ENCODE measurements at places on chromosomes 2 and 18. TPM values are rescaled to one million over a fixed set of nuclear protein-coding genes. Genes with fewer than 3 reads are reported as not detected.

DNA sequence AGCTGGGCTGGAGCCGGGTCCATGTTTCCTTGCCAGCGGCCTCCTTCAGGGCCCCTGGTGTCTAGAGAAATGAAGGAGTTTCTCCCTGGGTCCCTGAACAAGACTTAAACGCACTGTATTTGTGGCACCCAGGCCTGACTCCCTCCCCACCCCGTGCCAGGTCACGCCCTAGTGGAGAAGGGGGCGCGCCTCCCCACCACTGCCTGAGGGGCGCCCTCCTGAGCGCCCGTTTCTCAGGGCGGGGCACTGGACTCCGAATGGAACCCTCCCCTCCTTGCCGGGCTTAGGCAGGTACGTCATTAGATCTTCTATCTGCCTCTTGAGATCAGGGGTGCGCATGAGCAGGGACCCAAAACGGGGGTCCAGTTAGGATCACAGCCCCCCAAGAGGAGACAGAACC, 16.3 kb downstream of the ODC1 start:
- DNase-seq = no peak

MC4R gene
- not detected for total RNA-seq

ARID5A gene
- total RNA-seq = 6.3 TPM

DNA sequence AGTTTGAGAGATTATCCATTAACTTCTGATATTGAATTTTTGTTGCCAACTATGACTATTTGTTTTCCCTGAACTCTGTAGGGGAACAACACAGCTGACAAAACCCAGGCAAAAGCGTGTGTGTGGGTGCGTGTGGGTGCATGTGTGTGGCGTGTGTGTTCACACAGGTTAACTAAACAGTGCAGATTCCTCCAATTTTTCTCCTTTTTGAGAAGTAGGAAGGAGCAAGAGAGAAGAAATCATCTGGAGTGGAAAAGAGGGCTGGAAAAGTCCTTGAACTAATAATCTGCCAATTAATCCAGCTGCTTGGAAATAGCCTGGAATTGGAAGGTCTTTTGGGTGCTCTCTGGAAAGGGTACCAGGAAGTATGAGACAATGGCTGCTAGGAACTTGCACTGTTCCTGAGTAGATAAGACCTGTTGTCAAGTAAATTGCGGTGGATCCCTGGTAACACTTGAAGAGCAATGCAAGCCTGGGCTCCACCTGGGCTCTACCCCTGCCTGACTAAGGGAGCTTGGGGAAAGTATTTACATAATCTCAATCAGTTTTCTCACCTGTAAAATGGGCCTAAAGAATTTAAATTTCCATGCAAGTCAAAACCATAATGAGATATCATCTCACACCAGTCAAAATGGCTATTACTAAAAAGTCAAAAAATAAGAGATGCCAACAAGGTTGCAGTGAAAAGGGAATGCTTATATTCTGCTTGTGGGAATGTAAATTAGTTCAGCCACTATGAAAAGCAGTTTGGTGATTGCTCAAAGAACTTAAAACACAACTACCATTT, 40.5 kb upstream of the IL1R1 start:
- DNase-seq = no peak

DNA sequence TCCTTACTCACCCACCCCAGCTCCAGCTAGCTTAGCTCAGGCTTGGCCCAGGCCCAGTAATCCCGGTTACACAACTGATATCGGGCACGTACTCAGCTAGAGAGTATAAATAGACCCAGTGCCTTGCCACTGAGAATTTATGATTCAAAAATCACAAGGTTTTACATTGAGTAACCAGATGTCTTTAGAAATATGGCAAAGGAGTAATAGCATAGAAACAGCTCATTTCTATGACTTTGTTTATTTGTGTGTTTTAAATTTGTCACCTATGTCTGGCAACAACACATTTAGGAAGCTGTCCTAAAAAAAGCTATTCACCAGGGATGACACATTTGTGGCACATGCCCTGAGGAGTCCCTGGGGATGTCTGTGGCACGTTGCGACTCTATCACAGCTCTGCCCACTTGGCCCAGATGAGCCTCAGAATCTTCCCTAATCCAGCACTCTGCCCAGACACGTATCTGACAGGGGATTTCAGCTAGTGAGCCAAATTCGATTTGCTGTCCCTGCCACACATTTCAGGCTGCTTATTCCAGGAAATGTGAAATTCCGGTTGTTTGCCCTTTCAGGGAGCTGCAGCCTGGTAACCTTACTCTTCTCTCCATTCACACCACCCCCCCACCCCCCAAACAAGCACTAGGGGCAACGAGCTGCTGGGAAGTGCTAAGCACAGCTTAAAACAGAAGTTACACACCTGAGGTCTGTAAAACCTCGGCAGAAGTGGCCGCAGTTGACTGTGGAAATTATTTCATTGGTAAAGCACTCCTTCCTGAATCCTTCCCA, 85.4 kb upstream of the ZCCHC2 start:
- DNase-seq = no peak

HMSD gene
- 0.53 TPM for total RNA-seq

- DNase-seq = no peak
Measured at GRCh38 chr2:195859513-195859912, 202.5 kb downstream of the SLC39A10 start.

CAPN14 gene
- total RNA-seq = not detected

DNA sequence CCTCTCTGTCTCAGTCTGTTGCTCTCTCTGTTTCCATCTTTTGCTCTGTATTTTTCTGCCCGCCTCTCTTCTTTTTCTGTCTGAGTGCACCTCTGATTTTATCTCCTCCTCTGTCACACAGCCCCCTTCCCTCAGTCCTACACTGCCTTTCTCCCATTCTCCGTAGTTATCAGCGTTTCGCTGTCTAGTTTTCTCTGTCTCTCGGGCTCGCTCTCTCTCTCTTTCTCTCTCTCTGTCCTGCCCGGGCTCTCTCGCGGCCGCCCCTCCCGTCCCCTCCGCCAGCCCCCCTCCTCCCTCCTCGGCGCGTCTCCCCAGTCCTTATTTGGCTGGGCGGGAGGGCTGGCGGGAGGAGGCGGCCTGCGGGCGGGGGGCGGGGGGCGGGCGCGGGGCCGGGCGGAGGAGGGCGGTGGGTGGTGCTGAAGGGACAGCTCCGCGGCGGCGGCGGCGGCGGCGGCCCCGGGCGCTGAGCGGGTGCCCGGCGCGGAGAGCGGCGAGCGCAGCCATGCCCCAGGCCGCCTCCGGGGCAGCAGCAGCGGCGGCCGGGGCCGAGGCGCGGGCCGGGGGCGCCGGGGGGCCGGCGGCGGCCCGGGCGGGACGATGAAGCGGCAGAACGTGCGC, at the start of gene KCNK3:
KCNK3 (plus strand) TSS at position 444 of the 618 bp plus-strand sequence; CDS start at position 598, 154 bp downstream.
- no peak for DNase-seq

DNA sequence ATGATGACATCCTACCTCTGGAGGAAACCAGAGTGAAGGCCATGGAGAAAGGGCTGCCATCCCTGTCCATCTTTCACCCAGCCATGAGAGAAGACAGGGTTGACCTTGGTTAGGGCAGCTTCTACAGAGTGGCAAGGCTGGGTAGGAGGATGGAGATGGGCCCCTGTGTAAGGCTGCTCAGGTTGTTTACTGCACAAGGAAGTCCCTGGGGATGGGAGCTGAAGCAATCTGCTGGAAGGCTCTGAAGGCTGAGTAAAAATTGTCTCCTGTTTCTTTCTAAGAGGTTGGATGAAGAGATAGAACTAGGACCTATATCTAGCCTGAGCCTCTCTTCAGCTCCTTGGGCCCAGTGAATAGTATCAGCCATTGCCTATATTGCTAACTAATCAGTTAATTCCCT, 14.4 kb downstream of the ELMOD3 start:
- DNase-seq = no peak

GRCh38 chr2:200066417-200066816, 111.0 kb downstream of the MAIP1 start:
- no peak for DNase-seq

Measured in SJSA1 (cell line).